Dermis microvascular lymphatic vessel endothelial cell (primary cell): ENCODE measurements at places on chromosomes 1 and 21. TPM values are rescaled to one million over a fixed set of nuclear protein-coding genes. Genes with fewer than 3 reads are reported as not detected.

FCRL5 gene
- not detected in 2 replicates for total RNA-seq

TNFSF4 gene
- total RNA-seq = 2.0 and 3.6 TPM in 2 replicates

BRINP2 gene
- not detected in 2 replicates for total RNA-seq

KRTAP26-1 gene
- not detected in 2 replicates for total RNA-seq

TRIM67 gene
- total RNA-seq = not detected in 2 replicates

DMRTA2 gene
- total RNA-seq = under 0.01 TPM in 1 of 2 replicates, not detected in the other
